ENCODE measurements at places on chromosomes 11 and 22. TPM values are rescaled to one million over a fixed set of nuclear protein-coding genes. Genes with fewer than 3 reads are reported as not detected.

DNA sequence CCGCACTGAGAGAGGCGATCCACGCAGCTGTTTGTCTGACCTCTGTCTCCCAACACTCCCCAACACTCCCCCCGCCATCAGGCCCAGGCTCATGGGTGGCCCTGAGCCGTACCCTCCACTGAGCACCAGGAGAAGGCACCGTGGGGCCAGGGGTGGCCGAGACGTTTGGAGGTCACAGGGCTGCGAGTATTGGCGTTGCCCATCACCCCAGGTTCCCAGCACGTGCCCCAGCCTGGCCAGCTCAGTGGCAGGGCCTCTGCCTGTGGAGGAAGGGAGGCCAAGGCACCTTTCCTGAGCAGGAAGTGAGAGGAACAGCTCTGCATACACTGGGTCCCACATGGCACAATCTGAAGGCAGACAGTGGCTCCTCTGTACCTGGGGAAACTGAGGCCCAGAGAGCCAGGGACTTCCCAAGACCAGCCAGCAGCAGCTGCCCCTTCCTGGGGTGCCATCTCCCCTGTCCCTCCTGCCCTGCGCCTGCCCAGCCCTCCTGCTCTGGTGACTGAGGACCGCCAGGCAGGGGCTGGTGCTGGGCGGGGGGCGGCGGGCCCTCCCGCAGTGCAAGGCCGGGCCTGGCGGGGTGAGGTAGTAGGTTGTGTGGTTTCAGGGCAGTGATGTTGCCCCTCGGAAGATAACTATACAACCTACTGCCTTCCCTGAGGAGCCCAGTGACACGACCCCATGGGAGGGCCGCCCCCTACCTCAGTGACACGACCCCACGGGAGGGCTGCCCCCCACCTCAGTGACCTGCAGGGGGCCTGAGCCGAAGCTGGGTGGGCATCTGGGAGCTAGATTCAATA lies 37.0 kb upstream of the PPARA start:
- DNase-seq = no peak

- no peak for DNase-seq
These were observed 56.9 kb upstream of the EIF3M start for GRCh38 chr11:32526760-32527159.

- peak; percentile 82 for DNase-seq
These were observed 161.6 kb upstream of the BDNF start for GRCh38 chr11:27861706-27862430.

DNA sequence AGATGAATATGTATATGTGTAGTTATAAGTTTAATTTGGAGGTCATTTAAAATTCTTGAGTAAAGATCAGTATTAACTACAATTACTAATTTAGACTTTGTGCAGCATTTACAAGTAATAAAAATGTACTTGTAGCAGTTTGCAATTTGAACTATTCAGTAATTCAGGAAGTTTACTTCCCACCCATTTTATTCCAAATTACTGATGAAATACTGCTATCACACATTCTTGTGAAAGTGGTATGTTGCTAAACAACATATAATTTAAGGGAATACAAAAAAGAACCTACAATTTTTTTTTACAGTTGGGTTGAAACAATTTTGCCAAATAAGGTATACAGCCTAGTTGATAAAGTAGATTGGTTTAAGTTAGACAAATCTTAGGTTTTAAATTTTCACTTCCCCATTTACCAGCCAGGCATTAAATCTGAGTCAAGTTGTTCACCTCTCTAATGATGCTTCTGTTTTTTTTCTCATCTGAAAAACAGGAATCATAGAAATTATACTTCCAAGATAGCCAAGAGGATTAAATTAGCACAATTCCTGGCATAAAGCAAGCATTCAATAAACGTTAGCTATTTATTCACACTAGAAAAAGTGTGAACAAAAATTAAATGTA lies 45.3 kb downstream of the ZBTB44 start:
- DNase-seq = no peak

DNA sequence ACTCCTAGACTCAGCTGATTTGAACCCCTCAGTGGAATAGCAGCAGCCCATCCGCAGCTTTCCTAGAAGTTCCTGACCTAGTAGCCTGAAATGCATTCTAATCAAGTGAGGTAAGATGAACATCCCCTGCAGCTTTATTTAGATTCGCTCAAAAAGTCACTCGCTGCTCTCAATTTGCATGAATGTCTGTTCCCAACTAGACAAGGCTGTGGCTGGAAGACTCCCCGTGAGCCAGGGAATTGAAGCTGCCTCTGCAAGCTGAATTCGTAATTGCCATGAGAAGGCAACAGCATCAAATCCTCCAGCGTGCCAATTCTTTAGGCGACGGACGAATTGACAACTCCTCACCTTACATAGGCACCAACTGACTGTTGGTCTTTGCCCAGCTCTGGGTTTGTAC lies 17.1 kb upstream of the SCN3B start:
- DNase-seq = no peak

GRCh38 chr22:36902143-36902926 lies 11.1 kb upstream of the CSF2RB start:
- no peak for DNase-seq

- DNase-seq = no peak
These were observed 40.2 kb downstream of the ZNF195 start for GRCh38 chr11:3338569-3339339.

- DNase-seq = no peak
These were observed 64.0 kb downstream of the GRK3 start for GRCh38 chr22:25628494-25628893.

DNA sequence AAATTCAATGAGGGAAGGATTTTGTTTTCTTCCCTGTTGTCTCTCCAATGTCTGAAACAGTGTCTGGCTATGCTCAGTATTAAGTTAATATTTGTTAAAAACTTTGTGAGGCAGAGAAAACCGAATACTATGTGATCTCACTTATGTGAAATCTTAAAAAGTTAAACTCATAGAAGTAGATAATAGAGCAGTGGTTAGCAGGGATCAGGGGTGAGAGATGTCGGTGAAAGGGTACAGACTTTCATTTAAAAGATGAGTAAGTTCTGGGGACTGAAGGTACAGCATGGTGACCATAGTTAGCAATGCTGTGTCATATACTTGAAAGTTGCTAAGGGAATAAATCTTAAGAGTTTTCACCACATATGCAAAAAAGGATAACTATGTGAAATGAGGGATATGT lies 244.6 kb downstream of the AASDHPPT start:
- no peak for DNase-seq

- peak; percentile 46 for DNase-seq
These were observed 147.2 kb downstream of the CTTN start for GRCh38 chr11:70545610-70545912.

DNA sequence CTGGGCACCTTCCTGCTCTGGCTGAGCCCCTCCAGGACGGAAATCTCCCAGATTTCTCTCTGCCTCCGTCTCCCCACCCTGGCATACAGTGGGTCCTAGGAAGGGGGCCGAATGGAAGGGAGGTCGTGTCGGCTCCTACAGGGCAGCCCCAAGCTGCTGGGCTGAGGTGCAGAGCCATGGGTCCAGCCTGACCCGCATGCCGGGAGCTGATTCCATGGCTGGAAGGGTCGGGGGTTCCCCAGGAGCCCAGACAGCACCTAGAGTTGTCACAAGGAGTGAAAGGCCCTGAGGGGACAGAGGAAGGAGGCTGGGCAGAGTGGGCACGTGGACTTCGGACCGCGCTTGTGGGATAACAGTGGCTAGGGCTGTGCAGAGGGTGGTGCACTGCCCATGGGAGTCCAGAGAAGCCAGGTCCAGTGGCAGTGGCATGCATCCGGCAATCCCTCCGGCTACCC lies 16.5 kb downstream of the CCND1 start:
- no peak for DNase-seq

DNA sequence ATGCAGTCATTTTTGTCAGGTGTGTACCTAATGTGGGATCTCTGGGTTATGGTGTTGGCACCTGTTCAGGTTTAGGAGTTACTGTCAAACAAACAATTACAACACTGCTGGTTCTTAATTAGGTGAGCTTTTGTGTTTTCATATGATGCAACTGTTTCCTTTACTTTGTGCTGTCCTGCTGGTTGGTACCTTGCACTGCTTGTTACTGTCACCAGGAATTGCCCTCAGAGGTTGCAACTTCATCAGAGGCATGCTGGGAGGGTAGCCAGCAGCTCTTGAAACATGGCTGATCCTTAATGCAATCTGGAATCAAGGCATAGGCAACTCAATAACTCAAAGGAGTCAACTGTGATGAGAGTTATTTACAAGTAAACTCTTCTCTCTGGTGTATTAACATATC lies 400.3 kb downstream of the MIAT start:
- DNase-seq = no peak

GRCh38 chr22:39243439-39244135 lies 1.2 kb downstream of the PDGFB start:
- peak; percentile 29 for DNase-seq

DNA sequence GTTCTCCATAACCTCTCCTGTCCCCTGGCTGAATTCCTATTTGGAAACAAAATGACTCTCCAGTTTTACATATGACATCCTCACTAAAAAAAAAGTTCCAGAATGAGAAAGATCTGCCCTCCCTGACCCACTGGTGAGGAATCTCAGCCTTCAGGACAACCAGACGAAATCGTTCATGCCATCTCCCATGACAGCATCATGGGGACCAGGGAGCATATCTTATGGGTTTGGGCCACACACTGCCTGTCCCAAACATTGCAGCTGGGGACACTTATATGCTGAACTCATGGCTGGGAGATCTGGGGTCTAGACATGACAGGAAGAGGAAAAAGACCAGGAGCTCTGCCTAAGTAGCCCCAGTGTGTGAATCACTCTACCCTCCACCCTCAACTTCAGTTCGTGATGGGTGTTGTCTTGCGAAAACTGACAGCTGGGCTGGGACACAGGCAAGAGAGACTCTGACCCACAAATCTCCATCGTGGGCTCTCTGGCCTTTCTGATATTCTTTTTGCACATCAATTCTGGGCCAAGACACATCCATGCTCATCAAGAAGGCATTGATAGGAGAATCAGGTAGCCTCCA lies 102.0 kb downstream of the ZNF280B start:
- no peak for DNase-seq

DNA sequence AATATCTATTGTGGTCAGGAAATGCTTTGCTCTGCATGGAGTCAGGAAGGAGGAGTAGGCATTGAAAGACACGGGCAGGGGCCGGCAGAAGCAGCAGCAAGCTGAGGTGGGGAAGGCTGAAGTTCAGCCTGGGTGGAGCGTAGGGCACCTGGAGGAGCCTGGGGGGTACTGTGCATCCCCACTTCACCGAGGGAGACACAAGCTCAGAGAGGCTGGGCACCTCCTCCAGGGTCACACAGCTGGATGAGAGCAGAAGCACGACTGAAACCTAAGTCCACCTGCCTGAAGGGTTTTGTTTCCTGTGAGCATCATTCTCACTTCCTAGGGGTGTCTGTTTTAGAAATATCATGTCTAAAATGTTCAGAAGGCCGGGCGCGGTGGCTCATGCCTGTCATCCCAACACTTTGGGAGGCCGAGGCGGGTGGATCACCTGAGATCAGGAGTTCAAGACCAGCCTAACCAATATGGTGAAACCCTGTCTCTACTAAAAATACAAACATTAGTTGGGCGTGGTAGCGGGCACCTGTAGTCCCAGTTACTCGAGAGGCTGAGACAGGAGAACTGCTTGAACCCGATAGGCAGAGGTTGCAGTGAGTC lies 138.3 kb downstream of the MPPED1 start:
- no peak for DNase-seq

DNA sequence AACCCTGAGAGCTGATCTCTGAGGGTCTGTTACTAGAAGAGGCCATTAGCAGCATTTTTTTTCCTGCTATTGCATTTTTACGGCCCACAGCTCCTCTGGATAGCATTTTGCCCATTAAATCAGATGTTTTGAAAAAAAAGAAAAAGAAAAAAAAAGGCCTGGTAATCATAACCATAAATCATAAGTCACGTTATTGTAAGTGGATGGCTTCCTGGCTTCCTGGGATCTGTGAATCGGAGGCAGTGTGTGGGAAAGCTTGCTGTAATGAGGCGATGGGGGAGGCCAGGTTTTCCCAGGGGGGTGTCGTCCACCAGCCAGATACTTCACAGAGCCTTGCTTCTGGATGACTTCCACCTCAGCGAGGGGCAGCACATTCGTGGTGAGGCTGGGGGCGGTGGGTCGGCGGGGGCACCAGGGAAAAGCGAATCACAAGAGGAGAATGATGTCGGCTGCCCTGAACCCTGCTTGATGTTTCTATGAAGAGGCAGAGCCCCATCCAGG lies 106.5 kb upstream of the SYT13 start:
- DNase-seq = no peak

DNA sequence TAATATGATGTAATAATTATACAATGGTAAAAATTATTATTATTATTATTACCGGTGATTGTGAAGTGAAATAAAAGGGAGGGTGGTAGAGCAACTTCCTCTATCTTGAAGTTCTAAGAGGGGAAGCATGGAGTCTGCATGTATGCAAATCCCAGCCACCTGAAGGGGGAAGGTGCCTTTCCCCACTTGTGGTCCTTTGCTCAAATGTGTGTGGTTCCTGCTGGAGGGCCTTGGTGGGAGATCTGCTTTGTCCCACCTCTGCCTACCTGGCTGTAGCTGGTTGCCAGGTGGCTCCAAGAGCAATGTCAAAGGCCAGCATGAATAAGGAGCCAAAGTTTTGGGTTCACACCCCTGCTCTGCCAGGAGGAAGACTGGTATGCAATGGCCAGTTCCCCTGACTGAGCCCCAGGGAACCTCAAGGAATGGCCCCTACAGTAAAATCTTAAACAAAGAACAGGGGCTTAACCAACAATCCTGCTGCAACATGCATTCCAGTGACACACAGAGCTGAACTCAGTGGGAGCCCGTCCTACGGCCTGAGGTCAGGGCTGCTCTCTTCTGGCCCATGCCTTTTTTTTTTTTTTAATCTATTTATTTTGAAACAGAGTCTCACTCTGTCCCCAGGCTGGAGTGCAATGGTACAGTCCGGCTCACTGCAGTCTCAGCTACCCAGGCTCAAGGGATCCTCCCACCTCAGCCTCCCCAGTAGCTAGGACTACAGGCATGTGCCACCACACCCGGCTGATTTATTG lies 8.5 kb downstream of the TMEM132A start:
- DNase-seq = no peak

DNA sequence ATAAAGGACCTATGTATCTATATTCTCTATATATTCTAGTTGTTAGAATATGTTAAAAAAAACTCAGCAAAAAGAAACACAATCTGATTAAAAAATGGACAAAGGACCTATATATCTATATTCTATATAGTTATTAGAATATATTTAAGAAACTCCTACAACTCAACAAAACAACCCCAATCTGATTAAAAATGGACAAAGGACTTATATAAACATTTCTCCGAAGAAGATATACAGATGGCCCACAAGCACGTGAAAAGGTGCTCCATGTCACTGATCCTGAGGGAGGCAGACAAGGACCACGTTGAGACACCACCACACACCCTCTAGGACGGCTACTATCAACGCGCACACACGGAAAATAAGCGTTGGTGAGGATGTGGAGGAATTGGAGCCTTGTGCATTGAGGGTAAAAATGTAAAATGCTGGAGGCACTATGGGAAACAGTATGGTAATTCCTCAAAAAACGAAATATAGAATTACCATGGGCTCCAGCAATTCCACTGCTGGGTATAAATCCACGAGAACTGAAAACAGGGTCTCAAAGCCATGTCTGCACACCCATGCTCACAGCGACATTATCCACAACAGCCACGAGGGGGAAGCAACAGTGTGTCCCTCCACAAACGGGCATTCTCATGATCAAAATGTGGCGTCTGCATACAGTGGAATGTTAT lies 22.7 kb downstream of the YPEL1 start:
- DNase-seq = peak; percentile 73

The TMEM191B gene
- 14.8 TPM for total RNA-seq

The DAGLA gene
- total RNA-seq = 8.6 TPM

The ADAMTS8 gene
- total RNA-seq = 0.12 TPM

The SLC43A3 gene
- total RNA-seq = 35.0 TPM

The MGAT3 gene
- total RNA-seq = not detected

The OR51I1 gene
- not detected for total RNA-seq

The KCNQ1 gene
- 0.40 TPM for total RNA-seq

The LRRC74B gene
- total RNA-seq = not detected

The RAB39A gene
- total RNA-seq = not detected

The GRIA4 gene
- not detected for total RNA-seq

The PATE4 gene
- total RNA-seq = not detected
